ENCODE measurements at places on chromosomes 7 and 10.

DNA sequence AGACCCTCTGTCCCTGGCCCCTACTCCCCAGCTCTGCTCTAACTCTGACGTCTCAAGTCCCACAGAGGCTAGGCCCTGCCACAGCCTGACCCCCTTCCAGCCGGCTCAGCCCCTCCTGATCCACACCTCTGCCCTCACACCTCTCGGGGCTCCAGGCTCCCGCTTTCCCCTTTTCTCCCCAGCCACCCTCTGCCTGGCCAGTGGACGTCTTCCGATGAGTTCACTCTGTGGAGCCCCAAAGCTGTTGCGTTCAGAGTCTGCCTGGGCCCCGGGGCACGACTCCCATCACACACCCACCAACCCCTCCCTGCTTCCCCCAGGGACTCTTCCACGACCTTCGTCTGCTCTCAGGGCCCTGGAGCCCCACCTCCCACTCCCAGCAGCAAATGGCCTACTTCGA lies 18.4 kb upstream of the TBRG4 start:
- DNase-seq: no peak

DNA sequence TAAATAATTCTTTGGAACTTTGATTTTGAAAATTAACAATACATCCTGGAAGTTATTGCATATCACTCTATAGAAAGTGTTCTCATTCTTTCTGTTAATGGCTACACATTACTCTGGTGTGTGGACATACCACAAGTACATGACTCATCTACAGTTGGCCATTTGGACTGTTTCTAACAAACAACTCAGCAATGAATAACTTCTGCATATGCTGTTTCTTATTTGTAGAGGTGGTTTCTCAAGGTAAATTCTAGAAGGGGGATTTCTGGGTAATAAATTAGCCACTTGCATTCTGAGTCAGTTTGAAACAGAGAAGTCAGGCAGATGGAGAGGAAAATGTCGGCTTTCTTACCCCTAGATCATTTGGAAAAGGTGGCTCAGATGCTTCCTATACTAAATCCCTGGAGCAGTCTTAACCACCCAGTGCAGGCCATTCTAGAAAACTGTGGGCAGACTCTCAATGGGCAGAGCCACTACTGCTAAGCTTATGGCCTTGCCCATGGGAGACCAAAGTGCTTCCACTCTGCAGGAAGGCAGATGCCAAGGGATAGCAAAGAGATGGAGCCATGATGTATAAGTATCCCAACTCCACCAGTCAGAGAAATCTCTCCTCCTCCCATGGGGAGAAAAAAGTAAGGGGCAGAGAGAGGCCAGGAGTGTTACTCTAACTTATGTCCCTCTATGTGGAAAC lies 194.0 kb upstream of the PLPP4 start:
- no peak for DNase-seq

- DNase-seq: no peak
Measured at GRCh38 chr7:28516390-28517172, 104.3 kb downstream of the CREB5 start.

GRCh38 chr10:87656431-87657072 lies 3.1 kb upstream of the PAPSS2 start:
- DNase-seq: no peak

DNA sequence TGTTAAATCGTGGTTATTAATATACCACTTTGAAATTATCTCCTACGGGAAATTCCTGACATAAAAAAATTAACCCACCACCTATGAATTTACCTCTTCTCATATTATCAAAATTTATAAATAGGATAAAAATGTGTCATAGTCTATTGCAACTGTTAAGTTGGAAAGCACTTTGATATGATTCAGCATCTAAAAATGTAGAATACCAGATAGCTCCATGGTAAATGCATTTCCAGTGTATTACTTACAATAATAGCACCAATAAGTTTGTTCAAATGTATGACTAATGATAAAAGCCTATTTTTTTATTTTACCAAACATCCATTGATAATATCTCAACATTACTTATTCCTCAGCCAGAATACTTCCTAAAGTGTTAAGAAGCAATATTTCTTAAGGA lies 13.6 kb upstream of the KCND2 start:
- DNase-seq: no peak

DNA sequence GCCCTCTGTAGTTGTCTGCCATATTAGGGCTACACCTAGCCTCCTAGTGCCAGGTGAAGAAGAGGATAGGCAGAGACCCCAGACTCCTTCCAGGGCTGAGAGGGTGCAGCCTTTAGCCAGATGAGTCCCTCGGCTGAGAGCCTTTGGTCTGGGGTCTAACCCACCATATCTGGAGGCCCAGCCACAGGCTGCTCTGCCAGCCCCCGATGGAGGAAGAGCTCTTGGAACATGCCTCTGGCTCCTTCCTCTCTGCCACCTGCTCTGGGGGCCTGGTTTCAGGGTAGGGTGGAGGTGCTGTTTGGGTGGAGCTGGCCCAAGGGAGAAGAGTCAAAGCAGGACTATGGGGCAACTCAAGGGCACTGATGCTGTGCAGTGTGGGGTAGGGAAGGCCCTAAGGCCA lies 1.4 kb downstream of the LRRC18 start:
- DNase-seq: no peak

DNA sequence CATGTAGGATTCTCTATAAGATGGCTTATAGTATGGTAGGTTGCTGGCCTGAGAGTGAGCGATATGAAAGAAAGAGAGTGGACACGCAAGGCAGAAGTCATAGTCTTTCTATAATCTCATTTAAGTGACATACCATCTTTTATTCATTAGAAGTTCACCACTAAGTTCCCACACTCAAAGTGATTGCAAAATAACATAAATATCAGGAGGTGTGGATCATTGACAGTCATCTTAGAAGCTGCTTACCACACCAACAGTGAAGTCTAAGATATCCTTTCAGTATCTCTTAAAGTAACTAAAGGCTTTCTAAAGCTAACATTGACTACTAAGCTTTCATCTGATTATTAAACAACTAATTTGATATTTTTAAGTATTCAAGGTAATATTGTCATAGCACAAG lies 36.9 kb upstream of the GNAI1 start:
- DNase-seq: no peak

GRCh38 chr10:126847666-126848065 lies 57.6 kb upstream of the DOCK1 start:
- no peak for DNase-seq

GRCh38 chr7:32588657-32589056 lies 93.4 kb downstream of the AVL9 start:
- no peak for DNase-seq

GRCh38 chr10:72682638-72683037 lies 9.3 kb upstream of the MCU start:
- no peak for DNase-seq

GRCh38 chr10:62599161-62599560 lies 205.4 kb upstream of the ADO start:
- DNase-seq: no peak

GRCh38 chr7:19558527-19558926 lies 150.3 kb downstream of the POLR1F start:
- DNase-seq: no peak

- no peak for DNase-seq
Measured at GRCh38 chr7:78232806-78233205, 434.2 kb downstream of the PHTF2 start.
